NCI-H2171 treated with DMSO at 0.1 percent for 48 hours (cell line): ENCODE measurements at places on chromosomes 2 and 18.

DNA sequence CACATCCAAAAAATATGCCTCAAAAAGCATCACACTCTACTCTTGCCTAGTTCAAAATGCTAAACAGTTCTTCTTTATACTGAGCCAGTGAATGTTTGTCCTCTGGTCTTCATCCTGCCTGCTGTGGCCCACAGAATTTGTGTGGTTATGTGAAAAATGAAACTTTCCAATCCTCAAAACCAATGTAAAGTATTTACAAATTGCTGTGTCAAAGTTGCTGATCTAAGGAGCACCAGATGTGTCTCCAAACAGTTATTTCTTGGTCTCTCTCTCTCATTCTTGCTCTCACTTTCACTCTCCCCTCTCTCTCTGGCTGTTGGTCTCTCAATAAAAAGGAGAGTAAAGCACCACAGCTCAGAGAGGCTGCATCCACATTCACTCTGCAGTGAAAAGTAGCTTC, 23.0 kb downstream of the EPHA4 start:
- no peak for DNase-seq

GRCh38 chr2:185700883-185701282, 37.7 kb upstream of the FSIP2 start:
- DNase-seq, result peak; percentile 66

DNA sequence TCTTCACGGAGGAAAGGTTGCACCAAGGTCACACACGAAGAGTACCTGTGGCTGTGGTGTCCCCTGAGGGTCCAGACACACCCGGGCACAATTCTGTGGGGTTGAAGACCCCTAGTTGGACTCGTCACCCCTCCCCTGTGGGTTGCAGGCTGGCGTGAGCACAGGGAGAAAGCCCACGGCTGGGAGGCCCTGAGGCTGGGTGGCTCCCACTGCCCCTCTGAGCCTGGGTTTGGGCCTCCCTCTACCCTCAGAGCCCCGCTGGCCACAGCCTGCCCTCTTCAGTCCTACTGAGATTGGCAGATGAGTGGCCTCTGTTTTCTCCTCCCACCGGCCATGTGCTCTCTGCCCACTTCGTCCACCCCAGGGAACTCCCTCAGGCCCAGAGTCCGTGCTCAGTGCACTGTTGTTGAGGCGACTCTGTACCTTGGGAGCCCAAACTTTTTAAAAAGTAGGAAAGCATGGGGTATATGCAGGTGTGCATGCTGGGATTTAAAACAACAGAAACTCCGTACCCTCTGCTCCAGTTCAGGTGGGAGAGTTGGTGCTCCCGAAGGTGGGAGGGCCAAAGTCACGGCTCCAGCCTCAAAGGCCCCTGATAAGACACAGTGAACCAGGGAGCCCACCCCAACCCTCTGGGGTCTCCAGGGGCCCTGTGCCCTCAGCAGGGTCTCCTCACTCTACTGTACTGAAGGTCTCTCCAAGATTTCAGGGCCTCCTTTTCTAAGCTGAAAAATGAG, 19.1 kb downstream of the RAMP1 start:
- no peak for DNase-seq

- no peak for DNase-seq
Observed at GRCh38 chr2:239688122-239688681, 287.4 kb upstream of the HDAC4 start.

GRCh38 chr2:38190542-38191218, 114.7 kb upstream of the CYP1B1 start:
- no peak for DNase-seq

GRCh38 chr2:223008162-223008561, 43.8 kb upstream of the KCNE4 start:
- DNase-seq, result no peak

DNA sequence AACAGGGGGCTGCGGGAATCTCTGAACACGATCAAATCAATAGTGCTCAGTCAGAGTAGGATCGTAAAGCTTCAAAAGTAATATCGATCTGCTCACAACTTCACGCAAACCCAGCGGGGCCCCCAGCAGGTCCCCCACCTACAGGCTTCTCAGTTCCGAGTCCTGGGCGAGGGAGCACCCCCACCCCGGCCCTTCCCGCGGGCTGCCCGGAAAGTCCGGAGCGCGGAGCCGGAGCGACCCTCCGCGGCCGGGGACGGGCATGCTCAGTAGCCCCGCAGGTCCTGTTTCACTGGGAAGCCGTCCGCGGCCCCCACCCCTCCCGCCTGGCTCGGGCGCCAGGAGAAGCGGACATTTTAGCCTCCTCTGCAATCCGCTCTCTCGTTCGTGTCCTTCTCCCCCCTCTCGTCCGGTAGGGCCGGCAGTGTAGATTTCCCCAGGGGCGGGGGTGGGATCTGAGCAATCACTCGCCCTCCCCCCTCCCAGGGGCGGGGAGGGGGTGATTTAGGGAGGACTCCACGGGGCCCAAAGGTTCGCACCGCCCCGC, 3.3 kb upstream of the SPRED2 start:
- peak; percentile 75 for DNase-seq

DNA sequence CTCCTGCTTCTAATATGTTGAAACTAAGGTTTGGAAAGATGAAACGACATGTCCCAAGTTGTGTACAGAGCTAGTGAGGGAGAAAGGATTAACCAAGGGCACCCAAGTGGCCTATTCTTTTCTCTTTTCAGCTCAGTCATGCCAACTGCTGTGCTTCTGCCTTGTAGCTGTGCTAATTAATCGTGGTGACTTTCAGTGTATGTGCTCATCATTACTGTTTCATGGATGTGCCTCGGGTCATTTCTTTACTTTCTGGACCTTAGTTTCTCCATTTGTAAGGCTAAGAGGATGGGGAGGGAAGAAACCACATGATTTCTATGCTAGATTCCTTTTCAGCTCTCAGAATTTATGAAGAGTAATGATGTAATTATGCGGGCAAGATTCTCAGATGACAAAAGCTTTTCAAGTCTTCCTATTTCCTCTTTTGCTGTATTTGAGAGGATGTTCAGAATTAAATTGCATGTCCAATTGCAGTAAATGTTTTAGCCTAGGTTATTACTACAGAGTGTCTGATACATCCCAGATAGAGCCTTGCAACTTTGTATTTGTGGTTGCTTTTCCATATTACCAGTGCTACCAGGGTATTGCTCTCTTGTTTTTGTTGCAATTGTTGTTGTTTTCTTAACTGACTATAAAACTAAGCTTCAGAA, 621.2 kb downstream of the CNTNAP5 start:
- no peak for DNase-seq

DNA sequence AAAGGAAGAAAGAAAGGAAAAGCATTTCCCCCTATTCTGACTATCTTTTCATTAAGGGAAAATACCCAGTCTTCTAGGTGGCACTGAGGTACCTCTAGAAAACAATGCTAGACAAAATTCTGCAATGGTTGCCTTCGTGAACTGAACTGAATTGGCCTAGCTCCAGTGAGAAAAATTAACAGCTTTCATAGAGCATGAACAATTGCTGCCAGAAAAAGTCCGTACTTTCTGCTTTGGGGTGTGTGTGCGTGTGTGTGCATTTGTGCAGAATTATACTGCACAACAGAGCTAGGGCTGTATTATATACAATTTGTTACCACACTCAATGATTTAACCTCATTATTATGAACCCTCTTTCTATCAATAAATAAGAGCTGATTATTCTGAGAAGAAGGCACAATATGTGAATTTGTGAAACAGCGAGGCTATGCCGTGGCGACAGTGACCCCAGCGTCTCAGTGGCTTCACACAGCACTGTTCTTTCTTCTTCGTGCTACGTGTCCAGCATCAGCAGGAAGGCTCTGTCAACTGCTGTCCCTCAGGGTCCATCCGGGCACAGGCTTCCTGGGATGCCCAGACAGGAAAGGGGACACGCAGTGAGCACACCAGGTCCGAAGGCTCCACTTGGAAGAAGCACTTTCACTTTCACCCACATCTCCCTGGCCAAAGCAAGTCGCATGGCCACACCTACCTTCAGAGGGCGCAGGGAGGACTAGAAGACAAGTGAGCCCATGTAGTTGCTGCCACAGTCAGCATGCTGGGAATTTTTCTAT, 47.5 kb downstream of the PTGR3 start:
- DNase-seq, result no peak

DNA sequence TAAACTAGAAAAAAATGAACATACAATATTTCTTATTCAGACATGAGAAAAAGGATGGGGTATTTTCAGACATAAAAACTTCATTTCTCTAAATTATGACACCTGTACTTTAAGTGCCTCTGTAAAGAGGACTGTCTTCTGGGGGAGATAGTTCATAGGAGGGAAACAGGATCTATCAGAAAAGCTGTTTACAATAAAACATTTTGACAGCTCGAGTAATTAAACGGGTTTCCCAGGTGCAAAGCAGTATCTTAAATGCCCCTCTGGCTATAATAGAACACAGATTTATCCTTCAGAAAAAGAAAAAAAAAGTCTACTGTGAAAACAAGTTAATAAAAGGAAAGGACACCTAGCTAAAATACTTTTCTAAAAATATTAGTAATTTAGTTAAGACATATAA, 311.4 kb upstream of the UBE2E3 start:
- DNase-seq, result peak; percentile 77

- DNase-seq, result peak; percentile 63
Observed at GRCh38 chr18:62183578-62184195, 3.2 kb downstream of the PIGN start.

DNA sequence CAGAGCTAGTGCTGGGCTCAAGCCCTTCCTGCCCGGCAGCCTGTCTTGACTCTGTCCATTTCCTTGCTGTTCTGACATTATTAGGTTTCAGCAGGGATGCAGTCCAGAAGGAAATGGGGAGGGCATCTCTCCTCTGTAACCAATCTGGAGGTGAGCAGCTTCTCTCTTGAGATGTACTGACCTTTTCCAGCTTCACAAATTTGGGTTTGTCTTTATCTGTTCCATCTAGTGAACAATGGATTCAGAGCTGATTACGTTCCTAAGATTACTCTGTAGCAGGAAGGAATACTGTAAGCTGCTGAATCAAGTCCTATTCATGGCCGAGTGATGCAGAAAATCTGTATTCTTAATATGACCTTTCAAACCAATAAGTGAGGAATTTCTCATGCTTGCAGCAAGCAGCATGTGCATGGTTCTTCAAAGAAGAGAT, 11.0 kb downstream of the PLA2R1 start:
- DNase-seq, result no peak

DNA sequence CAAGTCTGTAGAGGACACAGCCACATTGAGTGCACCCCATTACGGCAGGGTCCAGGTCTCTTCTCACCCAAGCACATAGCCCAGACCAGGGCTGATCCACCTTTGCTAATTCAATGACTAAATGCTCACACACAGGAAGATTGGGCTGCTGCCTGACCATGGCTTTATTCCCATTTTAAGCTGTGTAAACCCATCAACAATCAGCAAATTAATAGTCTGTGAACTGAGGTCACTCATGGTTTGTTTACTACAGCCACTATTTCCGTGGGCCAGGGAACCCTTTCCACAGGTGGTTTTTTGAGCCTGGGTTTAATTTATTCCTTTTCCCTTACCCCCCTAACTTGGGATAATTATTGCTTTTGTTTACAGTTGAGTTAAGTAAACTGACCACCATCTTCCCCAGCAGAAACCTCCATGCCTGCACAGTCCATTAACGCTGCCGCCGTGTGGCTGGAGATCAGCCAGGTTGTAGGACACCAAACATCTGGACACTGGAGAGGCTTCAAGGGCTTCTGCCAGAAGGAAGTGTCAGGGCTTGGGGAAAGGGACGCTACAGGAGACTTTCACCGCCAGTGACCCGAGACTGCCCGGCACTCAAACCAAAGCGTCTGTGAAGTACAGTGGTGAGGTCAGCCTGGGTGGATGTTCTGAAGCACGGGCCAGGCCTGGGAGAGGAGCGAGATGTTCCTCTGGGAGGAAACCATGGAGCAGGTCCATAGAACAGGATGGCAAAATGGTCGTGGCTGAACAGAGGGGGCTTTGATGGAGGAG, 282.9 kb downstream of the DYSF start:
- no peak for DNase-seq

- no peak for DNase-seq
Observed at GRCh38 chr2:63537306-63537705, 51.0 kb downstream of the WDPCP start.

DNA sequence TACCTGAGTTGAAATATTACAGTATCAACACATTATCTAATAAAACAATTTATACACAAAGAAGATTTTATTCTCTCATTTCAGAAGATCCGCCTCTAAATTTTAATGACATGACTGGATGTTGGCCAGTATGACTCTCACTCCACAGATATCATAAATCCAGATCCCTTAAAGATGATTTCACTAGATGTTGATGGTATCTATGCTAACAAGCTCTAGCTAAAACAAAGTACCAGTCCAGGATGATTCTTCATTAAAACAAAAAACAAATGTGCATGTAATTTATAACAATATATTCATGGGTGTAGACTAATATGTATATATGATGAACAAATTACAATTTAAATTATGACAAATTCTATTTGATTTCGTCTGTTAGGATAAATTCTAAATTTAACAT, 708.4 kb downstream of the SATB2 start:
- no peak for DNase-seq

GRCh38 chr2:134366359-134366758, 112.5 kb downstream of the MGAT5 start:
- DNase-seq, result no peak

DNA sequence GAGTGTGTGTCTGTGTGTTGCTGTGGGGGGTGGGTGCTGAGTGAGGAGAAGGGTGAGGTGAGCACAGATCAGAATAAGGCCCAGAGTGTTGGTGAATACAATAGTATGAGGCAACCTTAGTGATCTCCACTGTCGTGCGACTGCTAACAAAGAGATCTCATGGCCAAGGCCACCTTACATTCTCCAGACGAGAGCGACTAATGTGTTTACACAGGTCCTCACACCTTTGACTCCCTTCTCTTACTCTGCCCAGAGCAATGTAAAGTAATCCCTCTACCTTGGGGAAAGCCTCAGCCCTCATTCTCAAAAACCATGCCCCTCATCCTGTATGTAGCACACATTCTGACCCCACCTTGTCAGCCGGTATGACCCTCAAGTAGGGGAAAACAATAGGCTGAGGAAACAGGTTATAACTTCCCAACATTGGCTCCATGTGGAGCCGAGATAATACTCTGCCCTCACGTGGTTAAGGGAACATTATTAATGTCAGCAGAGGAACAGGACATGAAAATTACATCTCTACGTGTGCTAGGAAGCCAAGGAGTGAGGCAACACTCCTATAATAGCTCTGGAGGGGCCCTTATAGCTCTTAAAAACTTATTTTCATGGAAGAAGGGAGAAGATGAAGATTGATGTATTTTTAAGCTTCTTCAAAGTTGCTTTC, 323.0 kb upstream of the NT5C1B start:
- no peak for DNase-seq

DNA sequence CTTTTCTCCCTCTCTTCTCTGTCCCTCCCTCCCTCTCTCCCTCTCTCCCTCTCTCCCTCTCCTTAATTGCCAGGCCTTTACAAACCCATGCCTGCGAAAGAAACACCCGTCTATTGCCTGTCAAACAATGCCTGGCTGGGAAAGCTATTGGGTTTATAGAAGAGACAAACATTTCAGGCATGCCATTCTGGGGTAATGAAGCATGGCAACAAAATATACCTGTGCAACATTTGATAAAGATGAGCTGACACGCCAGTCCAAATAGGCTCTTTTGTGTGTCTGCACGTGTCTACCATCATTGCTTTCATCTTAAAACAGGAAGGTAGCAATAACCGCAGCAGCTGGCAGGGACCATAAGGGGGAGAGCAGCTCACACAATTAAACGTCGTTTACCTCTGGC, 282.1 kb downstream of the ZNF516 start:
- no peak for DNase-seq
